ENCODE measurements at places on chromosomes 6 and 20.

DNA sequence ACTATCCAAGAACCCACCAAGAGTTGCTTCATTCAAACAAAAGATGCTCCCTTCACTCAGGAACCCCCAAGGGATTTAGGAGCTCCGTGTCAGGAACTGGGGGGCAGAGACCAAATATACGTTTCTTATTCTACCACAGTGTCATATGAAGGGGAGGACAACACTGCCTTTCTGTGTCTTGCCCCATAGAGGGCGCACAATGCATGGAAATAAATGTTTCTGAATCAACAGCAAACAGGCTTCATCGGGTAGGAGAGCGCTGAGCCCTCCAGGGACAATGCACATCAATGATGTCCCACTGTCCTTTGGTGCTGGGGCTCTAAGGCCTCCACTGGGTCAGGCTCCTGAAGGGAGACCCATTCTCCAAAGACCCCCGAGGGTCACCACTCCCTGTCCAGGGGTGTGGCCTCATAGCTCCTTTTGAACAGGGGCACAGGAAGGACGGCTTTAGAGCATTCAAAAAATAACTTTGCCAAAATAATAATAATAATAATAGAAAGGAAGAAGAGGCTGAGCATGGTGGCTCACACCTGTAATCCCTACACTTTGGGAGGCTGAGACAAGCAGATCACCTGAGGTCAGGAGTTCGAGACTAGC lies 31.1 kb downstream of the PLG start:
- DNase-seq: no peak

- DNase-seq: no peak
These were observed 117.0 kb downstream of the ME1 start for GRCh38 chr6:83313882-83314281.

- DNase-seq: no peak
These were observed 10.4 kb downstream of the SRXN1 start for GRCh38 chr20:642398-643174.

DNA sequence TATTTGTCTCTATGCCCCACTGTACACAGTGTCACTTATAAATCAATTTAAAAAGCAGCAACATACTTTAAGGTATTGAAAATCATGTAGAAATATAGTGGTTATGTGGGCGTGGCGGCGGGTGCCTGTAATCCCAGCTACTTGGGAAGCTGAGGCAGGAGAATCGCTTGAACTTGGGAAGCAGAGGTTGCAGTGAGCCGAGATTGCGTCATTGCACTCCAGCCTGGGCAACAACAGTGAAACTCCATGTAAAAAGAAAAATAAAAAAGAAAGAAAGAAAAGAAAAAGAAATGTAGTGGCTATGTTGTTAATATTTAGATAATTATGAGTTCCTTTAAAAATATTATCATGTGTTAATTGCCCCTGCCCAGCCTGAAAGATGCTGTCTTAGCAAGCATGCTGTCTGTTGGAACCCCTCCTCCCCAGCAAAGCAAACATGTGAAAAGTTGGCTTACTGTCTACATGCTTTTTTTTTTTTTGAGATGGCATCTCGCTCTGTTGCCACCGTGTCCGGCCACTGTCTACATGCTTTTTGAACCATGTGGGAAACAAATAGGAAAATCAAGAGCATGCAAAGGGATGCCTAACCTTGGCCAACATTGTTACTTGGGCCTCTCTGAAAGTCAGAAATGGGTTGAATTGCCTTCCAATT lies 151.4 kb upstream of the TSHZ2 start:
- DNase-seq: no peak

- DNase-seq: no peak
These were observed 92.7 kb downstream of the SLX4IP start for GRCh38 chr20:10527781-10528180.

DNA sequence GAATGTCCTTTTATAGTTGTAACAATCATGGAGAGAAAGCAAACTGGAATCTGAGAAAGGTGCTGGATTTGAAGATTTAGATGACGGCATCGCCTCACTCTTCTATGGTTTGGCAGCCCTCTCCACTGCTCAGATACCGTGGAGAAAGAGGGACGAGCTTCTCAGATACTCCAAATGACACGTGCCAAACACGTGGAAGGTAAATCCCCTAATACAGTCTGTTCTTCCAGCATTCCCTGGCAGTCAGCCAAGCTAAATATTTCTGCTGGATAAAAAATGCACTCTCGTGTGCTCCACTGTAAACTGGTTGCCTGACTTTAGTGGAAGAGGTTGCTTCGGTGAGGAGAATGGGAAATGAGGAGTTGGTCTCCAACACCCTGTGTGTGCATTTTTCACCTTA lies 16.7 kb upstream of the PRDM1 start:
- DNase-seq: no peak

- DNase-seq: no peak
These were observed 17.5 kb upstream of the PANK2 start for GRCh38 chr20:3871550-3872265.

DNA sequence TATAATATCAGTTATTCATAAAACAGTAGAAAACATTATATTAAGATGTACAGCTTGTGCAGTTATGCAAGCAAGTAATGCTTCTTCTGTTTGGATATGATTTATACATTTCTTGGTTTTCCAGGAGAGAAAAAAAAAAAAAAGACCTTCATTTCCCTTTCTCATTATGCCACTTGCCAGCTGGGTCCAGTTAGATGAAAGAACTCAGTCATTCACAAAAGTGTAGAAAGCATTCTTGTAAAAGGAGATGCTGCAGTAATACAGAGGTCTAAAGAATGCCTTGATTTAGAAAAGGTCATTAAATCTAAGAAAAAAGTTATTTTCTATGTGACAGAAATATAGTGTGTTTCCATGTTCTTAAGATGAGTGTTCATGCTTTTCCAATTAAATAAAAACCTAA lies 7.4 kb downstream of the PDE7B start:
- no peak for DNase-seq

DNA sequence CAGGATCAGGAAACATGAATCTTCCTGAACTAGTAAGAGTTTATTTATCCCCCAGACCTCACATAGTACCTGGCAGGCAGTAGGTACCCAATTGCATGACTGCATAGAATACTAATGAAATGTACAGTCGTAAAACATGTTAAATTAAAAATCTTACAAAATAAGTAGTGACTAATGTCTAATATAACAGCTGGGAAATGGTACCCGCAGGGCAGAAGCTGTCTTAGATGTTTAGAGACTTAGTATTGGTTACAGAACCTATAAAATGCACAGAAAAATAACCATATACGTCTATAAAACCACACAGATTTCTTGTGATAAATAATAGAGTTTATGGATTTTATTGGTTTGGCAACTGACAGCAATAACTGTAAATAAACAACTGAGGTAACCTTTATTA lies 139.1 kb upstream of the GMDS start:
- no peak for DNase-seq

- DNase-seq: no peak
These were observed 39.4 kb downstream of the SCML4 start for GRCh38 chr6:107784669-107785068.

DNA sequence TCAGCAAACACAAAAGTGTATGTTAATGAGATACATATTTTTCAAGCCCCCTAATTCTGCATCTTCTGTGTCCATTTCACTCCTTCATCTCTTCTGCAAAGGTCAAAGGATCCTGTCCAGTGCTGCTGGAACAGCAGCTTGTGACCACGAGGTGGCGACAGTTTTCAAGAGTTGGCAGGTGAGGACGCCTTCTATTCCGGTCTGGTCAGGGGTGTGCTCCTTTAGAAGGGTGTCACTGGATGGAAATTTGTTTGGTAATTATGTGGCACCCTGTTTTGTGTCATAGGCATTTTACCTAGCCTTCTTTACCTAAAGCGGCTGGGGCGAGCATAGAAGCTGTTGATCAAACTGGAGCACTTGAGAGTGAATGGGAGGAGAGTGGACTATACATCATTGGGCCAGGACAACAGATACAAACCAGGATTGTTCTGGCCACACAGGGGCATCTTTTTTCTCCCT lies 32.9 kb upstream of the ERVFRD-1 start:
- DNase-seq: peak; percentile 34

DNA sequence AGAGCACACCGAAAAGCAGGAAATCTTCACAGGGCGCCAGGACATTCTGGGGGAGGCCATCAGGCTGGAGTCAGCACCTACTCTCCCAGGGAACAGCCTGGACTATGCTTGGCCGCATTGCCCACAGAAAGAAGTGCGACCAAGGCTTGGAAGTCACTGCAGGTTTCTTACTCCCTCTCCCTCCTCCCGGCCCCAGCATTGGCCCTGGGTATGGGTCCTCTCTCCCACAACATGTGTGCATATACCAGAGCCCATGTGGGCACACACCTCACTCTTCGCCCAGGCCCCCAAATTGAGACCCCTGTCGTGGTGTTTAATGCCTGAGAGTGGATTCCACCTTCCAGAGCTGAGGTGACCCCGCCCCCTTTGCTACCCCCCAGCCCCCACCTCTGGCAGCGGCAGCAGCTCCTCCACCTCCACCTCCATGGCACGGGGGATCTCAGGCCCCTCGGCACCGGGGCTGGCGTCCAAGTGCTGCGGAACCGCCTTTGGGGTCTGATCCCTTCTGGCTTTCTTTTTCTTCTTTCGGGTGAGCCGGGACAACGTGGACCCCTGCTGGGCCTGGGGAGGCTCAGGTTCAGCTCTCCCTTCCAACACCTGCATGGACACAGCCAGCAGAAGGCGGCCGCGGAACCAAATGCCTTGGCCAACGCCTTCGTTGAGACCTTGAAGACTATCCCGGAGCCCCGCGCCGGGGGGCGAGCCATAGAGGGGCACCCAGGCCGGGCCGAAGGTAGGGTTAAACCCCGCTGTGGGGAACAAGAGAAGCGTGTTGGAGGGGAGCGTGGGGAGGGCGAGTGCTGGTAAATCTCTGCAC lies 15.2 kb upstream of the SPAG4 start:
- no peak for DNase-seq

DNA sequence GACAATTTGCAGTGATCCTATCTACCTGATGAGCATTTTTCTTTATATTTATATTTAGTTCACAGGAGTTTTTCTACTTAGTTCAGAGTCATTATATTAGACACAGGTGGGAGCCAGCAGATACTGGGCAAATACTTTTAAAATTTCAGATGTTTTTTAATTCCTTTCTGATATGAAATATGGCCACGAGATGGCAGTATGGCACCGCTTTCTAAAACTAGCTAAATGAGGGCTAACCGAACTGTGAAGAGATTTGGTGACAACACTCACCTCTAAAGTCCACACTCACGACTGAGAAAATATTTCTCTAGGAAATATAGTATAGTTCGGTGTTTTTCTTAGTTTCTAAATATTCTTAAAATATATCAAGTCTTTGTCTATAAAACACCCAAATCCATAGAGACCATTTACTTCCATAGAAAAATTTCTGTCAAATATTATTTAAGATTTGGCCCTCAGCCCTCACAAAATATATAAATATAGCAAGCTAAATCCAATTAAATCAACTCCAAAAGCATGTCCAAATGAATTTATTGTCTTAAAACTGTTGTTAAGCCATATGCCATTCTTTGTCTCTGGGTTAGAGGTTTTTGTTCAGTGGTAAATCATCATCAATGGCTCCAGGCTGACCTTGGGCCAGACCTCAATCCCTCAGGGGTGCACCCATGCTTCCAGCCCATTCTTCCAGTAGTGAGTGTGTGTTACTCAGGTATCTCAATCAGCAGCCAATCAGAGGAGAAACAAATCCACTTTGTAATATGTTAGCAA lies 63.6 kb downstream of the HUS1B start:
- DNase-seq: no peak

DNA sequence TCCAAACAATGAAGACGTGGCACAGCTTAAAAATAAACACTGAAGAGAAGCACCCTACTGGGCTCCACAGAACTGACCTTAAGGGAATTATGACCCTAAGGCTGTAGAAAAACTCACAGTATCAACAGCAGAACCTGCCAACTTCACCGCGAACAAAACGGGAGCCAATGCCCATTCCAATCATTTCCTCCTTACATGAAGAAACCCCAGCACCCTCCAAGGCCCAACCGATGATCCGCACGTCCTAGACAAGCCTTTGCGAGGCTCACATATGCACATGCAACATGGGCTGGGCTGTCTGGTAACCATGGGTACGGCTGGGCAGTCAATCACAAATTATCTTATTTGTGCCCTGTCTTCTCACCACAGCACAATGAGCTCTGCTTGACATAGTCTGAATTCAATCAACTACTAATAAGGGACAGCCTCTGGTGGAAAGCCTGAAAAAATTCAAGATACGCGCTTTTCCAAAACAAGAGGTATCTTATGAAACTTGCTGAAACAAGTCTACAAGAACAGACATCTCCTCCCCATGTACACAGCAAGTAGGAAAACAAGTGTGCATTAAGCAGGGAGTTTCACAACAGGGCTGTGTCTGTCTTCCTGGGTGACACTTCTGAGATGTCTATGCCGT lies 1.7 kb downstream of the DIDO1 start:
- no peak for DNase-seq

DNA sequence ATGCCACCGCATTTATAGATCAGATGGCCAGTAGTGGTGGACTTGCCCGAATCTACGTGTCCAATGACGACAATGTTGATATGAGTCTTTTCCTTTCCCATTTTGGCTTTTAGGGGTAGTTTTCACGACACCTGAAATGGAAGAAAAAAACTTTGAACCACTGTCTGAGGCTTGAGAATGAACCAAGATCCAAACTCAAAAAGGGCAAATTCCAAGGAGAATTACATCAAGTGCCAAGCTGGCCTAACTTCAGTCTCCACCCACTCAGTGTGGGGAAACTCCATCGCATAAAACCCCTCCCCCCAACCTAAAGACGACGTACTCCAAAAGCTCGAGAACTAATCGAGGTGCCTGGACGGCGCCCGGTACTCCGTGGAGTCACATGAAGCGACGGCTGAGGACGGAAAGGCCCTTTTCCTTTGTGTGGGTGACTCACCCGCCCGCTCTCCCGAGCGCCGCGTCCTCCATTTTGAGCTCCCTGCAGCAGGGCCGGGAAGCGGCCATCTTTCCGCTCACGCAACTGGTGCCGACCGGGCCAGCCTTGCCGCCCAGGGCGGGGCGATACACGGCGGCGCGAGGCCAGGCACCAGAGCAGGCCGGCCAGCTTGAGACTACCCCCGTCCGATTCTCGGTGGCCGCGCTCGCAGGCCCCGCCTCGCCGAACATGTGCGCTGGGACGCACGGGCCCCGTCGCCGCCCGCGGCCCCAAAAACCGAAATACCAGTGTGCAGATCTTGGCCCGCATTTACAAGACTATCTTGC lies 725 bp downstream of the EEF1A1 start:
- DNase-seq: peak; percentile 61

- DNase-seq: no peak
These were observed 41.3 kb upstream of the DDR1 start for GRCh38 chr6:30842754-30843610.

- no peak for DNase-seq
These were observed 2.0 kb downstream of the SOX4 start for GRCh38 chr6:21595285-21596144.

All from stimulated activated CD8-positive, alpha-beta memory T cell treated with anti-CD3 and anti-CD28 coated beads, Interleukin-7, amount 100 ng/mL, for 48 hours (primary cell).